Right cardiac atrium (tissue), 5 donors: ENCODE measurements at places on chromosomes 2 and 18. TPM values are rescaled to one million over a fixed set of nuclear protein-coding genes. Genes with fewer than 3 reads are reported as not detected.
A peak's percentile ranks its signal among the peaks of the same experiment; 100 is the strongest.

THUMPD2 gene
- total RNA-seq, result 10.6 TPM

- DNase-seq, result no peak
Measured at GRCh38 chr2:85323351-85323987, 4.3 kb downstream of the TGOLN2 start.

GKN1 gene
- total RNA-seq, result not detected

- no peak for DNase-seq
Measured at GRCh38 chr18:43719267-43719795, 442.0 kb upstream of the SYT4 start.

- no peak for DNase-seq
Measured at GRCh38 chr2:68710336-68710735, 24.3 kb upstream of the ARHGAP25 start.

KRTCAP3 gene
- 0.82 TPM for total RNA-seq

DNA sequence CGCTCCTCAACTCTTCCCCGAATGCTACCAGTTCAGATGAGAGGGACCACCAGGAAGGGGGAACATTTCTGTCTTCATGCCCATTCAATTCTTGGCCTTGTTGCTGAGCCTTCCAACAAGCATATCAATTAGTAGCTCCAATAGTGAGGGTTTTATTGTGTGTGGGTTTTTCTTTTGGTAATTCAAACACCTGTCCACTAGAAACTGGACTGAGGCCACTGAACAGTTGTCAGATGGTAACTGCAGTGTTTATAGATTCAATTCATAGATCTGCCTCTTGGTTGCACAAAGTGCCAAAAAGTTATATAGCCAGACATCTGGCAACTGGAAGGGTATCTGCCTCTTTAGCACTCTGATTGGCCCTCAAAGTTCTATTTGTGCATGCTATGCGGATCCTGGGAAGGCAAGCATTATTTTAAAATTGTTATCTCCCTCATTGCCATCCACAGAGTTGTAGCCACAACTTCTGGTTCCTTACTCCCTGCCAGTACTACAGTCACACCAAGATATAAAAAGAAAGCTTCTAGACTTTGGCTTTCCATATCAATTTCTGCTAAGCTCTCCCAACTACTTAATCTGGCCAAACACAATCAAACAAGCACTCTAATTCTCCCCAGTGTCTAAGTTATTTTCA lies 83.3 kb upstream of the ZNF521 start:
- DNase-seq, result no peak

OST4 gene
- 487 TPM for total RNA-seq

GRCh38 chr2:122300758-122301157 lies 545.3 kb downstream of the TSN start:
- no peak for DNase-seq

DNA sequence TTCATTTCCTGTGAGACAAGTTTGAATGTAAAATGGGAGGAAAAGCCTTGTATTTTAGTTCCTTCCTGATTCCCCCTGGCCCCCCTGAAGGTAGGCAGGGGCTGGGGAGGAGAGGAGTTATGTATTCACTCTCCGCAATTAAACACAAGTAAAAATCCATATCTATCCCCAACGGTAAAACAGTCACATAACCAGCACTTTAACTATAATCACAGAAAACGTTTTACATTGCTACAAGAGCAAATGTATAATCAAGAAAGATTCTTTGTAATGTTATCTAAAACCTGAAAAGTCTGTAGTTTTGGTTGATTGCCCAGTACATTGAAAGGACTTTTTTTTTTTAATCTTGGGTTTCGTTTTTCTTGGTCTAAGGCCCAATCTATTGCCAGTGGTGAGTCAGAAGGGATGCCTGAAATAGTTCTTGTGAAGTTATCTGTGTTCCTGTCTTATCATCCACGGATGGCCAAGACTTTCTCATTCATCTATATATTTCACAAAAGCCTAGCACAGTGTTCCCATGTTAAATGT lies 34.5 kb upstream of the CCNYL1 start:
- DNase-seq, result no peak

- DNase-seq, result no peak
Measured at GRCh38 chr2:25098056-25098455, 56.2 kb downstream of the EFR3B start.

GRCh38 chr18:38807915-38808314 lies 1242.3 kb upstream of the CELF4 start:
- DNase-seq, result no peak

SERPINB13 gene
- not detected for total RNA-seq

DNA sequence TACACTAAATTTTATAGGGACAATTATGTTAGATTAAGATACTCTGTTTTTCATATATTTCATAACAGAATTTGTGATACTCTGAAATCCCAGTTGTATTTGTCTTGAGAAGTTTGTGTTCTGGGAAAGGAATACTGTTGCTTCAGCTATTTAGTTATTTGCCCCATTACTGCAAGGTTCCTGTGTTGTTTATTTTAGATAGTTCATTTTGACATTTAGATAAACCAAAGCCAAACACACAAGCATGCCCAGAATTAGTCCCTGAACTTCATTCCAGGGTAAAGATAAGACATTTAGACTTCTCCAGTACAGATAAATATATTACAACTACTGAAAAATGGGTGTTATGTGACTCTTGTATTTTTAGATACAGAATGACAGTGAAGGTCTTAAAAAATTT lies 74.7 kb downstream of the BMPR2 start:
- no peak for DNase-seq

DNA sequence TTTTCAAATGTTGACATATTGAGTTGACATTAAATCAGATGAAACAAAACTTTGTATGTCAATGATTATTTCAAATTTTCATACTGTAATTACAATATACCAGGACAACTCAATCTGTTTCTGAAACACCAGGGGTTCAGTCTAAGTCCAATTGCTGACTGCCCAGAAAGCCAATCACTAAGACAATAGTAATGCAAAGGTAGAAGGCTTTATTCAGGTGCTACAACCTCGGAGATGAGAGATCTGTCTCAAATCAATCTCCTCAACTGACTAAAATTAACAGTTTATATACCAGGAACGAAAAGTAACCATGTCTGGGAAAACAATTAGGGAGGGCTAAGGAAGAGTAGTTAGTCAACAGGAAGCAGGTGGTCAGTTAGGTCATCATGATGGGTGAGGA lies 1400.4 kb downstream of the SUCLG1 start:
- DNase-seq, result no peak

- no peak for DNase-seq
Measured at GRCh38 chr2:171807831-171808393, 86.1 kb downstream of the SLC25A12 start.

CD8B gene
- 0.45 TPM for total RNA-seq

DNA sequence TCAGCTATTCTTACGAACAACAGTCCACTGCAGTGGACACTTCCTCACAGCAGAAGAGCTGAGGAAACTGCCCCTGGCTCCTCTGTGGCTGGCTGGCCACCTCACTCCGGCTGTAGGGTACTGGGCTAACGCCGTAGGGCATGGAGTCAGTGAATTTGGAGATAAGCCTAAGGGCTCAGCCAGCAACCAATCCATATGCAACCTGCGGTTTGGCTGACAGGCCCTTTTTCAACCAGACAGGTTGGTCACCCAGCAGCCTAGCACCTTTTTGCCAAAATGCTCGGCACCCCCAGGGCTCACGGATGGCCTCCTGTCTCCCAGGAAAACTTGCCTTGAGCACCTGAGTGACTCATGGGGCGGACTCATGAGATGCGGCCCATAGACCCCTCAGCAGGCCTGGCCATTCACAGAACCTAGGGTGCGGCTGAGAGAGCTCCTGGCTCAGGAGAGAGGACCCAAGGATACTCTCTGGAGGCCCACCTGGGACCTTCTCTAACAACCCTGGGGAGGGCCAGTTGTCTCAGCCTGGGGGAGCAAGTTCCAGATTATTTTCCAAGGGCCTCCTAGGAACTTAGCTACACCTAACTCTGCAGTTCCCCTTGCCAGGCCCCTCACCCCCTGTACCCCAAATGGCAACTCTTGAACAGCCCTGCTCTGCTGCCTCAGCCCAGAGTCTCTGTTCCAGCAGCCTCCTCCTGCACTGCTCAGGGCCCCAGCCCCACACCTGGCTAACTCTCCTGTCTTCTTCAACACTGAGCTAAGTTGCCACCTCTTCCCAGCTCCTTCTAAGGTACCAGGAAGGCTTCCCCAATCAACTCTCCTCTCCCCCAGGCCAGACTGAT lies 252.1 kb downstream of the CYP26B1 start:
- DNase-seq, result no peak

- DNase-seq, result peak; percentile 62
Measured at GRCh38 chr2:85792783-85793441, 39.1 kb downstream of the ATOH8 start.

DNA sequence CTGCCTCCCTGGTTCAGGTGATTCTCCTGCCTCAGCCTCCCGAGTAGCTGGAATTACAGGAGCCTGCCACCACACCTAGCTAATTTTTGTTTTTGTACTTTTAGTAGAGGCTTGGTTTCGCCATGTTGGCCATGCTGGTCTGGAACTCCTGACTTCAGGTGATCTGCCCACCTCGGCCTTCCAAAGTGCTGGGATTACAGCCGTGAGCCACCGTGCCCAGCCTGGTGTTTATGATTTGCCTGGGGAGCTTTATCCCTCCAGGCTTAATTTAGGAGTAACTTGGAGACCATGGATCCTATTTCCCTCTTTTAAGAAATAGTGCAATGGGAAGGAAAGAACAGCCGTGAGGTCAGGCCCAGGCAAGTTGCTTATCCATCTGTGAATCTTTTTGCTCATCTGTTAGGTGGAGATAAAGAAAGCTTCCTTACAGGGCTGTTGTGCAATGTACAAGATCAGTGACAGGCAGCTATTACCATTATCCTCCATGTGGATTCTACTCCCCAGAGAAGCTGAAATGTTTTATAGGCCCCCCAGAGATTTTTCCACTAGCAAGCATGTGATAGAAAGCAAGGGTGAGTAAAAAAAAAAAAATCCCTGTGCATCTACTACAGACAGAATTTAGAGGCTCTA lies 104.9 kb upstream of the MGAT5 start:
- DNase-seq, result no peak

- no peak for DNase-seq
Measured at GRCh38 chr2:209977386-209978239, 24.8 kb upstream of the RPE start.

GRCh38 chr2:217409949-217410680 lies 550.3 kb upstream of the TNP1 start:
- DNase-seq, result peak; percentile 62

GRCh38 chr18:519019-519879 lies 18.7 kb upstream of the COLEC12 start:
- peak; percentile 63 for DNase-seq
